ENCODE measurements at places on chromosomes 16 and 17. TPM values are rescaled to one million over a fixed set of nuclear protein-coding genes. Genes with fewer than 3 reads are reported as not detected.
A peak's percentile ranks its signal among the peaks of the same experiment; 100 is the strongest.

The MYH4 gene
- not detected for total RNA-seq

GRCh38 chr16:63527404-63527803, 1491.2 kb upstream of the CDH8 start:
- H3K4me1 ChIP-seq: no peaks in the 10 kb centered on the region
- H3K27ac ChIP-seq: no peak overlapping the region
- no peak for DNase-seq
- no peaks in the 10 kb centered on the region for H3K27me3 ChIP-seq

DNA sequence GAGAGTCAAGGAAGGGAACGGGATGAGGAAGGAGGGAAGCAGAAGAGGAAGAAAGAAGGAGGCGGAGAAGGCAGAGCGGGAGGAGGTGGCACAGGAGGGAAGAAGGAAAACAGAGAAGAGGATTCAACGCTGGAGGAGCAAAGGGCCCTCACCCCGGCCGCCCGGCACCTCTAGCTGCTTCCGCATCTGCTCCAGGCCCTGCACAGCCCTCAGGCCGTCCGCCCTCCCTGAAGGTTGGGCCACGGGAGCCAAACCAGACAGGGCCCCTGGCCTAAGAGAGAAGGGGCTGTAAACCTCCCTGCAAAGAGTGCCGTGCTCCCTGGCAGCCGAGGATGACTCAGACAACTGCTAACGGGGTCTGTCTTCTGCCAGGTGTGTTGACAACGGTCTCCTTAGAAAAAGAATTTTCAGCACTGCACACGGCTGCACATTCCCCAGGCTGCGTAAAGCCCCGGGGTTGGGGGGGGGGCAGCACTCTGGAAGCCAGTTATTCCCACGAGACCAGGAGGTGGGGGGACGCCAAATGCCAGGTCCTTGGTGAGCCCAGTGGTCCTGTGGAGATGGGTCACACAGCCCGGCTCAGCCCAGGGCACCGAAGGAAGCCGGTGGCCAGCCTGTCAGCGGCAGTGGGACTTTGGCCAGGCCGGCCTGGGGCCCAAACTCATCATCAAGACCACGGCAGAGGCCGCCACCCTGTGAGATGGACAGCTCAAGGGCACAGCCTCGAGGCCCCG, 29.1 kb downstream of the MRM3 start:
- H3K4me1 ChIP-seq: peaks cover 26% of the 10 kb centered on the region
- H3K36me3 ChIP-seq: no peaks in the 10 kb centered on the region
- H3K27ac ChIP-seq: peak overlapping the region; percentile 23
- no peak for DNase-seq
- peak overlapping the region; percentile 44 for H3K4me3 ChIP-seq
- H3K27me3 ChIP-seq: peaks cover 14% of the 10 kb centered on the region

The NUPR1 gene
- not detected for total RNA-seq

DNA sequence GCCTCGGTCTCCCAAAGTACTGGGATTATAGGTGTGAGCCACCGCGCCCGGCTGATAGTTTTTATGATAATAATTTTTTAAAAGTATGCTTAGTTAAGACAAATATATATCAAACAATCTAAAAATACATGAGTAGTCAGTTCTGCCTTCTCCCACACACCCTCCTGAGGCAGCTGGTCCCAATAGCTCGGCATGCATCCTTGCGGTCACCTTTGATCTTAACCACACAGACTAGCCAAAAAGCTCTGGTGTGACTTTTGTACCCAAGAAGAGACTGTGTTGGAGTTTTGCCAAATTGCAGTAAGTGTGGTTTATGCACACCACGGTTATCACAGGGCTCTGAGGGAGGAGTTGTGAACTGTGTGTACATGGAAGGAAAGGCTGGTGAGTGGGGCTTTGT, 25.6 kb downstream of the ATP6V0A1 start:
- H3K27ac ChIP-seq: no peak overlapping the region
- peaks cover 7% of the 10 kb centered on the region for H3K36me3 ChIP-seq
- H3K27me3 ChIP-seq: peaks cover 2% of the 10 kb centered on the region

The C17orf113 gene
- total RNA-seq: 2.4 TPM

The GIT1 gene
- total RNA-seq: 46.7 TPM

GRCh38 chr17:71976011-71976649, 144.7 kb upstream of the SOX9 start:
- no peaks in the 10 kb centered on the region for H3K36me3 ChIP-seq
- no peak overlapping the region for H3K4me3 ChIP-seq
- H3K27me3 ChIP-seq: no peaks in the 10 kb centered on the region
- peak; percentile 20 for DNase-seq

GRCh38 chr17:82685291-82685690, 13.2 kb downstream of the RAB40B start:
- no peak overlapping the region for H3K27ac ChIP-seq
- DNase-seq: no peak
- peaks cover 4% of the 10 kb centered on the region for H3K36me3 ChIP-seq
- no peak overlapping the region for H3K4me3 ChIP-seq
- H3K4me1 ChIP-seq: peaks cover 2% of the 10 kb centered on the region
- peaks cover 1% of the 10 kb centered on the region for H3K27me3 ChIP-seq

The NAGS gene
- total RNA-seq: 0.49 TPM

The TP53TG3B gene
- total RNA-seq: not detected

DNA sequence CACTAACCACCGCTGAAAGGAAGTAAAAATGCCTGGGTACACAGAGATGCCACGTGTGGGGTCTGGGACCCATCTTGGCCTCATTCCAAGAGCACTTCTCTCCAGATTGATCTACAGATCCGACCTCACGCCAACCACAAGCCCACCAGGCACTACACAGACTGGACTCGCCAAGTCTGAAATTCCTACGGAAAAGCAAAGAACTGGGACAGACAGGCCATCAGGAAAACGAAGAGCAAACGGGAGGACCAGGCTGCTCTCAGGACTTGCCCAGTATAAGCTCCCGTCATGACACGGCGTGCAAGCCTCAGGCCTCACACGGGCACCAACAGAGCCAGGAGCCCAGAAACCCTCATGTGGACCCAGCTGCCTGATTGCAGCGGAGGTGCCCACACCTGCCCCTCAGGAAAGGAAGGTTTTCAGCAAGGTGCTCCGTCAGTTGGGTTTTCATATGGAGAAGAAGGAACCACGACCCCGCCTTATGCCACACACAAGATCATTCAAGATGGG, 20.1 kb upstream of the C16orf95 start:
- DNase-seq: peak; percentile 1
- peaks cover 5% of the 10 kb centered on the region for H3K36me3 ChIP-seq
- no peak overlapping the region for H3K4me3 ChIP-seq
- peak overlapping the region; percentile 52 for H3K27ac ChIP-seq
- peaks cover 6% of the 10 kb centered on the region for H3K4me1 ChIP-seq

DNA sequence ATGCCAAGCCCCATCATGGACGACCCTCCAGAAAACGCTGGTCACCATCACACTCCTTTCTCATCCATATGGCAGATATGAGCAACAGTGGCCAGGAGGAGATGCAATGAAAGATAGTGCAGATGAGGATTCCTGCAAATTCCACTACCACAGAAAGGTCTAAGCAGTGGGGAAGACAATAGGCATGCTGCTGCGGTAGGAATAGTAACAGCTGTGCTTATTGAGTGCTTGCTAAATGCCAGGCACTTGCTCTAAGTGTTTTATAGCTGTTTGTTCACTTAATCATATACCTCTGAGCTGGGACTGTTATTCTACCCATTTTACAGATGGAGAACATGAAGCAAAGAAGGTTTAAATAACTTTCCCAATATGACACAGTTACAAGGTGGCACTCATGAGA, 46.6 kb upstream of the AKAP1 start:
- no peak overlapping the region for H3K27ac ChIP-seq
- peaks cover 4% of the 10 kb centered on the region for H3K4me1 ChIP-seq
- H3K36me3 ChIP-seq: no peaks in the 10 kb centered on the region
- H3K4me3 ChIP-seq: no peak overlapping the region

The KRTAP4-3 gene
- total RNA-seq: not detected

The EPOP gene
- total RNA-seq: 2.0 TPM

- H3K27ac ChIP-seq: no peak overlapping the region
- no peaks in the 10 kb centered on the region for H3K27me3 ChIP-seq
- no peak overlapping the region for H3K4me3 ChIP-seq
- H3K36me3 ChIP-seq: no peaks in the 10 kb centered on the region
- no peak for DNase-seq
These were observed 23.8 kb downstream of the LITAF start for GRCh38 chr16:11562941-11563340.

The PTX4 gene
- 2.2 TPM for total RNA-seq

DNA sequence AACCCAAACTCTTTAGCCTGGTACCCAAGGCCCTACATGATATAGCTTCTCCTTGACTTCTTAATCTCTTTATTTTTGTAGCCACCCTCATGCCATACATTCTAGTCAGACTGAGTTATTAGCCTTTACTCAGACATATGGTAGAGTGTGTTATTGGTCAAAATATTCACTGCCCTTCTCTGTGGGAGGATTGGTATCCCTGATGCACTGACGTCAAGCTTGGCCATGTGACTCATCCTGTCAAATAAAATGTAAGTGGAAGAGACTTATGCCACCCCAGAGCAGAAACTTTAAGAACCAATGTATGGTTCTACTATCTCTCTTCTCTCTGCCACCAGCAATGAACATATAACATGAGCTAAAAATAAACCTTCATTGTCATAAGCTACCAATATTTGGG, 12.2 kb upstream of the BEAN1 start:
- DNase-seq: no peak
- H3K27me3 ChIP-seq: peaks cover 2% of the 10 kb centered on the region

The AHSP gene
- total RNA-seq: not detected

Measured in glutamatergic neuron (in vitro differentiated cells).